ENCODE measurements at places on chromosomes 4 and X. TPM values are rescaled to one million over a fixed set of nuclear protein-coding genes. Genes with fewer than 3 reads are reported as not detected.

Gene UNC5C
- polyA plus RNA-seq: 20.8 TPM

DNA sequence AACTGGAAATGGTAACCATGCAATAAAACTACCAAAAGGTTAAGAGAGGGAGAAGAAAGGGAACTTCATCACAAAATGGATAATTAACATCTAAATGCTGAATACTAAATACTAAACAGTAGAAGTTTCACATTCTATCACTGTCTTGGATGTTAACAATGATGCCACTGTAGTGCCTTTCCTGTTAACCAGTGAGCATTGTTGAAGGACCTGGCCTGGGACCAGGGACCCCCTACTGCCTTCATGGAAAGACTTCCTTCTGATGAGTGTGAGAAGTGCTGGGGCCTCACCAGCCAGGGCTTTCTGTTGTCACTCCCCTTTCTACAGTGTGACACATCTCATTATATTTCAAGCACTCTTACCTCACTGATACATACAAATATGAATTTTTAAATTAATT, 739.3 kb upstream of the FTHL17 start:
- DNase-seq: no peak

DNA sequence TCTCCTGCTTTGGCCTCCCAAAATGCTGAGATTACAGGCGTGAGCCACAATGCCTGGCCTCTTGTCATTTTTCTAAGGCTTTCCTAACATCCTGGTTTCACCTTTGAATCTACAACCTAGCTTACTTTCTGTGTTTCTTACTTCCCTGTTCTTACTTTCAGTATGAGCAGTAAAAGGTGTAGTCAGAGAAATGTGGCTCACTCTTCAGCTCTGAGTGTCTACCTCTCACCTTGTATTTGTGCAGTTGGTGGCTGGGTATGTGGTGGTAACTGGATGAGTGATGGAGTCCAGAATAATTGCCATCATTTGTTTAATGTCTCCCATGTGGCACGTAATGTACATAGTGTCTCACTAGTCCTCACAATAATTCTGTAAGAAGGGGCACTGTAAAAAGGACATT, 19.1 kb upstream of the CXCL11 start:
- no peak for DNase-seq

DNA sequence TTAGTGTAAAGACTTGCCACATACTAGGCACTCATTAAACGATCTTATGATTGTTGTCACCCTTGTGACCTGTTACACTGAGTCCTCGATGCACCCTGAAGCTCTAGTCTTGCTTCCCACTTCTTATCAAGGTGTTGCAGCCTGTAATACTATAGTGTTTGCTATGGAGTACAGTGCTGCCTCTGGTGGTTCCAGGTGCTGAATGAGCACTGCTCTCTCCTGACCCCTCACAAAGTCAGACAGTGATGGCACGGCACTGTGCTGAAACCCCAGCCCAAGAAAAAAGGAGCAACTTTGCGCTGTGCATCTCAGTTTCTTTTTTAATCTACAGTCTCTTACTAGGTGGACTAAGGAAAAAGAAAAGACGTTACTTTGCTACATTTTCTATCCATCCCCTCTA, 106.3 kb downstream of the GC start:
- no peak for DNase-seq

Gene ADH1A
- polyA plus RNA-seq: 0.56 TPM

DNA sequence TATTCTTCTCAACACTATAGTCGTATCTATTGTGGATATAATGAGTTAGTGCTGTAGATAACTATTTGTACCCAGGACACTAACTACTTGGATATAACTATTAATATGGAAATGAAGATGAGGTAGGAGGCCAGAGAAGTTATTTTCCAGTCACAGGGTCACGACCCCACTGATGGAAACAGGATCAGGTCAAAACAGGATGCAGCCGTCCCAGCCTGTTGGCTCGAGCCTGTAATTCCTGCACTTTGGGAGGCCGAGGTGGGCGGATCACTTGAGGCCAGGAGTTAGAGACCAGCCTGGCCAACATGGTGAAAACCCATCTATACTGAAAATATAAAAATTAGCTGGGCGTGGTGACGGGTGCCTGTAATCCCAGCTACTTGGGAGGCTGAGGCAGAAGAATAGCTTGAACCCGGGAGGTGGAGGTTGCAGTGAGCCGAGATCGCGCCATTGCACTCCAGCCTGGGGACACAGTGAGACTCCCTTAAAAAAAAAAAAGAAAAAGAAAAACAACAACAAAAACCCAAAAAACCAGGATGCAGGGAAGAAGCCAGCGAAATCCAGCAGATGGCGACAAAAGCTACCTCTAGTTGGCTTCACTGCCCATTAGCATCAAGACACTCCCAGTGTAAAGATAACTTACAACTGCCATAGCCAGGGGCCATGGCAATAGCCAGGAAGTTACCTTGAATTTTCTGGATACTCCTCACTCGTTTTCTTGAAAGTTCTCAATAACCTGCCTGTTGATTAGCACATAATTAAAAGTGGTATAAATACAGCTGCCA, 37.9 kb upstream of the NKAP start:
- DNase-seq: no peak

DNA sequence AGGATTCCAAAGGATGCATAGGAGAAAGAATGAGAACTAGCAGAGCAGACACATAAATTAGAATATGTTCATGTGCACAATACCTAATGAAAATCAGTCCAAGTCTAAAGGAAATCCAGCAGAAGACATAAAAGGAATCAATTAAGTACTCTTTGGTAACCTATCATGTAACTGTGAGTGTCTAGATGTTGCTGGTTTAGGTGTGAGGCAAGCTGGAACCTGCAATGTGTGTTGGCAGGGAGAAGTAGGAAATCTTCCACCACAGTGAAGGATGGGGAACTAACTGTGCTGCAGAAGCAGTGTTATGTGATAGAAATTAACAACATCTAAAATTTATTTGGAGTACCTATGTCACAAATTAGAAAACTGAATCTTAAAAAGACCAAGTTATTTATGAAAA, 330.8 kb upstream of the DKK2 start:
- DNase-seq: no peak

Gene OFD1
- polyA plus RNA-seq: 51.4 TPM

Gene FRMD7
- 1.3 TPM for polyA plus RNA-seq

Gene HNRNPDL
- 549 TPM for polyA plus RNA-seq

Data from left renal pelvis (tissue), 4 donors.